ENCODE measurements at places on chromosomes 5 and 9.
A peak's percentile ranks its signal among the peaks of the same experiment; 100 is the strongest.

DNA sequence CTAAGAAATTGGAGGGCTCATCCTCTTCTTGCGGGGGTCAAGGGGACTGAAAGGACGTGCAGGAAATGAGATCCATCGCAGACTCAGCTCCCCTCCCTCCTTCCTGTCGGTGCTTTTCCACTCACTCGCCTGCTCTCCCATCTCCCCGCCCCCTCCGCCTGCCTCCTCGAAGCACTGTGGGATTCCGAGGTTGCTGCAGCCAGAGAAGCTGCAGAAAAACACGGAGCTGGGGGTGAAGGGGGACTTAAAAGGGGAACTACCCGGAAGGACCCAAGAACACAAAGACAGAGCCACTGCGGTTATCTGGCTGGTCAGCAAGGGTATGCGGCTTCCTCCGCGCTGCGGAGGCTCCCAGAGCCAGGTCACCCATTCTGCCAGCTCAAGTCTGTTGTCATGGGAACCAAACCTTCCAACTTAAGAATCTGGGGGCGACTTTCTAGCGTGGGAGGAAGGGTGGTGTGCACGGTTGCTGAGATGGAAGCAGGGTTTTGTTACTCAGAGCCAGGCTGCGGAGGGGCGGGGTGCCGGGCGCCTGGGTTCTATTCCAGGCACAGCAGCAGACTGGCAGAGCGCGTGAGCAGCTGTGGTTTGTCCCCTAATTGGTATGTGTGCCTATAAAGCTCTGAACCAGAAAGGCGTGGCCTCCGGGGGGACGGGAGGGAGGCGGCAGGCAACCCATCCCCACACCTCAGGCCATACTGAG, 24.9 kb downstream of the PCDHGC5 start:
- DNase-seq: peak; percentile 84

GRCh38 chr5:56126487-56127179, 106.5 kb downstream of the ANKRD55 start:
- DNase-seq: no peak

- DNase-seq: peak; percentile 53
Observed at GRCh38 chr9:108142504-108143201, 653.1 kb upstream of the KLF4 start.

GRCh38 chr9:84586662-84587061, 82.9 kb upstream of the NTRK2 start:
- no peak for DNase-seq

GRCh38 chr5:32342656-32343055, 29.9 kb upstream of the MTMR12 start:
- DNase-seq: no peak

- DNase-seq: no peak
Observed at GRCh38 chr9:122251351-122251750, 13.3 kb downstream of the RBM18 start.
